ENCODE measurements at places on chromosomes 1 and 21.

DNA sequence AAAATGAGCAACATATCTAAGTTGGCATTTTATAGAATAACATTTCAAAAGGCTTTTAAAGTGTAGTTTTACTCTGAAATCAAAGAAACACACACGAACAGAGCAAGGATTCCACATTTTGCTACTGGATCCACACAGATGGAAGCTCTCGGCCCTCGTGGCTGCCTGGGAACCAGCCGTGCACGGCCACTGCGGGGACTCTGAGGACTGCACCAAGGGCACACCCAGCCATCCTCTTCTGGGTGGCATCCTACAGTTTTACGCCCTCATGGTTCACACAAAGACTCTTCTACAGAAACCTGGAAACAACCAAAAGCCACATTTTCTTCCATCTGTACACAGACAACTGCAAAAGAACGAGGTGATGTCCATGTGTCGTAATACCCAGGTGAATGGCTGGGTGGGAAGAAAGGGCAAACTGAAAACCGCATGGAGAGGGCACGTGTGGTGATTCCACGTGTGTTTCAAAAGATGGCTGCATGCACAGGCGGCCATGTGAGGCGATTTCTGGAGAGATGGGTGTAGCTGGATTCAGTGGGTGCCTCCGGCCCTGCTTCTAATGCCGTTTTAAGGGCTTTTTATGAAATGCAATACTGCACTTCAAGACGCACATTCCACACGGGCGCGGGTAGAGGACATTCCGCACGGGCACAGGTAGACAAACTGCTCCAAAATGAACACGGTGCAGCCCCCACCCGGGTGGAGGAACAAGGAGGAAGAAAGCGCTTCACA is 8.1 kb downstream of the POFUT2 start:
- no peak overlapping the region for H3K27ac ChIP-seq
- H3K4me3 ChIP-seq = no peak overlapping the region
- no peaks in the 10 kb centered on the region for H3K27me3 ChIP-seq

- no peak for DNase-seq
Measured at GRCh38 chr21:44432841-44433790, 22.2 kb upstream of the LRRC3 start.

GRCh38 chr1:2373551-2374251 is 17.7 kb downstream of the MORN1 start:
- no peak overlapping the region for H3K27ac ChIP-seq
- no peaks in the 10 kb centered on the region for H3K27me3 ChIP-seq
- H3K4me3 ChIP-seq = no peak overlapping the region

DNA sequence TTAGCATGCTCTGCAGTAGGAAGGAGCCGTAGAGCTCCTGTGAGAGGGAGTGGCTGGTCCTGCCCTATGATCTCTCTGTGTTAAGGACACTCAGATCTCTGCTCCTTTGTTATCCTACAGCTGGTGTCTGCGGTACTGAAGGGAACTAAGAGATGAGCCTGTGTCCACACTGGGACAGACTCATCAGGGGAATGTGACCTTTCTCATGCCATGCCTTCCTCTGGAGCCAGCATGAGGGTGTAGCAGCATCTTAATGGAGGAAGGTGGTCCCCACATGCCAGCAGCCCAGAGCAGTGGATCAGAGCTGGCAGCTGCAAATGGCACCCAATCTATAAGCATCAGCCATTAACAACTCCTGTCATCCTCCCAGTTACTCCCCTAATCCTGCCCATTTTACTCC is 24.7 kb upstream of the GUCA2B start:
- peaks cover 8% of the 10 kb centered on the region for H3K27me3 ChIP-seq
- no peaks in the 10 kb centered on the region for H3K36me3 ChIP-seq
- H3K4me1 ChIP-seq = no peaks in the 10 kb centered on the region
- DNase-seq = no peak

- H3K27me3 ChIP-seq = no peaks in the 10 kb centered on the region
- no peaks in the 10 kb centered on the region for H3K36me3 ChIP-seq
- peaks cover 29% of the 10 kb centered on the region for H3K4me1 ChIP-seq
- no peak overlapping the region for H3K4me3 ChIP-seq
Measured at GRCh38 chr1:153563991-153564390, 1.7 kb downstream of the S100A2 start.

GRCh38 chr1:94927405-94928175 is 680 bp upstream of the CNN3 start:
- peaks cover 3% of the 10 kb centered on the region for H3K36me3 ChIP-seq
- no peak overlapping the region for H3K27ac ChIP-seq
- H3K27me3 ChIP-seq = peaks cover 49% of the 10 kb centered on the region
- peak overlapping the region; percentile 58 for H3K4me3 ChIP-seq
- H3K4me1 ChIP-seq = peaks cover 15% of the 10 kb centered on the region

DNA sequence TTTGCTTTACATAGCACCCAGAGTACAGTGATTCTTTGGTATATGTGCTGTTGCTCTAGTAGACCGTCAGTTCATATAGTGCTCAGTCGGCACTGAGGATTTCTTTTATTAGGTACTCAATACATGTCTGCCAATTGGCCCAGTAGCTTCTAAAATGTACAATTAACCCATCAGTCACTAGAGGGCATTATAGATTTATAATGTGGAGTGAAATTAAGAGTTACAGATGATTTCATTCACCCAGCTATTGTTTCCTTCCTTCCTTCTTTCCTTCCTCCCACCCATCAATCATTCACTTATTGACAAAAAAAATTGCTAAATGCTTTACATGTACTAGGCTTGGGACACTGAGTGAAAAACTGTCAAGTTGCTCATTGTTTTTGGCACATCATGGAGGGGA is 263.6 kb upstream of the USP24 start:
- H3K4me3 ChIP-seq = no peak overlapping the region
- H3K27ac ChIP-seq = no peak overlapping the region
- no peak for DNase-seq
- peaks cover 15% of the 10 kb centered on the region for H3K27me3 ChIP-seq
- H3K36me3 ChIP-seq = no peaks in the 10 kb centered on the region
- no peaks in the 10 kb centered on the region for H3K4me1 ChIP-seq

GRCh38 chr1:231340328-231341013 is 2.4 kb downstream of the SPRTN start:
- peaks cover 52% of the 10 kb centered on the region for H3K36me3 ChIP-seq
- H3K4me3 ChIP-seq = no peak overlapping the region
- DNase-seq = no peak
- H3K27ac ChIP-seq = no peak overlapping the region

- no peaks in the 10 kb centered on the region for H3K4me1 ChIP-seq
- no peak overlapping the region for H3K4me3 ChIP-seq
- no peaks in the 10 kb centered on the region for H3K36me3 ChIP-seq
Measured at GRCh38 chr1:4772294-4773010, 118.0 kb downstream of the AJAP1 start.

GRCh38 chr1:59669752-59670312 is 144.9 kb upstream of the HOOK1 start:
- H3K27me3 ChIP-seq = no peaks in the 10 kb centered on the region
- H3K4me3 ChIP-seq = no peak overlapping the region
- H3K27ac ChIP-seq = no peak overlapping the region
- H3K36me3 ChIP-seq = no peaks in the 10 kb centered on the region
- DNase-seq = no peak
- peaks cover 2% of the 10 kb centered on the region for H3K4me1 ChIP-seq

DNA sequence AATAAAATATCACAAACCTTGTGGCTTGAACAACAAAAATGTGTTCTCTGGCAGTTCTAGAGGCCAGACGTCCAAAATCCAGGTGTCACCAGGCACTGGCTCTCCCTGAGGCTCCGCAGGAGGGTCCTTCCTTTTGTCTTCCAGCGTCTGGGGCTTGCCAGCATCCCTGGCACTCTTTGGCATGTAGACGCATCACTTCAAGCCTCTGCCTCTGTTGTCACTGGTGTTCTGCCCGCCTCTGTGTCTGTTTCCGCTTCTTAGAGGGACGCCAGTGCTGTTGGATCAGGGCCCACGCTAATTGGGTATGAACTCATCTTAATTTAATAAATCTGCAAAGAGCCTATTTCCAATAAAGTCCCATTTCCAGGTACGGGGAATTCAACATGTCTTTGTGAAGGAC is 273.7 kb upstream of the C1orf174 start:
- H3K4me3 ChIP-seq = no peak overlapping the region
- H3K4me1 ChIP-seq = no peaks in the 10 kb centered on the region
- no peaks in the 10 kb centered on the region for H3K27me3 ChIP-seq
- no peaks in the 10 kb centered on the region for H3K36me3 ChIP-seq
- H3K27ac ChIP-seq = no peak overlapping the region

DNA sequence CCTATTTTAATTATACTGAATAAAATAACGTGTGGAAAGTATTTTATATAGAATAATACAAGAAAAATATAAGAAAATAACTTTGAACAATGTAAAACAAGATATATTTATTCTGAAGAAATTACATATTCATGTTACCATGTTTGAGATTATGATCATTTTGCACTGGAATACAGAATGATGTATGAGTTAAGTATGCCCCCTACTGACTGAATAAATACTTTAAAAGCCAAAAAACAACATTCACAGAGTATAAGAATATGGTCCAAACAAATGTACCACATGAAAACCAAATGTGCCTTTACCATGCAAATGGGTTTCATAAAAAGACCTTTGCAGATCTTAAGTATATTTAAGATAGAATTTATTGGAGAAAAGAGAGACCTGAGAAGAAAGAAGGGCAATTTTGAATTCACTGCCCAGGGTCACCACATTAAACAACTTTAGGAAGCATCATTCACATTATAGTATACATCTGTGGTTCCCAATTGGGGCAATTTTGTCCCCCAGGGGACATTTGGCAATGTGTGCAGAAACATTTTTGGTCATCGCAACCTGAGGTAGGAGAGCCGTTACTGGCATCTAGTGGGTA is 136.6 kb upstream of the GFI1 start:
- DNase-seq = no peak
- no peak overlapping the region for H3K27ac ChIP-seq
- H3K36me3 ChIP-seq = peaks cover 4% of the 10 kb centered on the region
- peaks cover 13% of the 10 kb centered on the region for H3K27me3 ChIP-seq
- peaks cover 5% of the 10 kb centered on the region for H3K4me1 ChIP-seq

- H3K36me3 ChIP-seq = no peaks in the 10 kb centered on the region
- H3K4me3 ChIP-seq = no peak overlapping the region
- peaks cover 29% of the 10 kb centered on the region for H3K27me3 ChIP-seq
- H3K27ac ChIP-seq = no peak overlapping the region
- no peaks in the 10 kb centered on the region for H3K4me1 ChIP-seq
- DNase-seq = no peak
Measured at GRCh38 chr1:29820401-29820800, 584.1 kb downstream of the PTPRU start.

GRCh38 chr1:170536924-170537551 is 5.1 kb downstream of the GORAB start:
- DNase-seq = no peak
- peaks cover 7% of the 10 kb centered on the region for H3K4me1 ChIP-seq
- no peak overlapping the region for H3K4me3 ChIP-seq
- H3K27ac ChIP-seq = no peak overlapping the region
- no peaks in the 10 kb centered on the region for H3K27me3 ChIP-seq

- H3K4me3 ChIP-seq = no peak overlapping the region
- no peaks in the 10 kb centered on the region for H3K4me1 ChIP-seq
- no peaks in the 10 kb centered on the region for H3K36me3 ChIP-seq
- no peak overlapping the region for H3K27ac ChIP-seq
- peaks cover 11% of the 10 kb centered on the region for H3K27me3 ChIP-seq
- no peak for DNase-seq
Measured at GRCh38 chr1:38256072-38256471, 209.5 kb upstream of the POU3F1 start.

DNA sequence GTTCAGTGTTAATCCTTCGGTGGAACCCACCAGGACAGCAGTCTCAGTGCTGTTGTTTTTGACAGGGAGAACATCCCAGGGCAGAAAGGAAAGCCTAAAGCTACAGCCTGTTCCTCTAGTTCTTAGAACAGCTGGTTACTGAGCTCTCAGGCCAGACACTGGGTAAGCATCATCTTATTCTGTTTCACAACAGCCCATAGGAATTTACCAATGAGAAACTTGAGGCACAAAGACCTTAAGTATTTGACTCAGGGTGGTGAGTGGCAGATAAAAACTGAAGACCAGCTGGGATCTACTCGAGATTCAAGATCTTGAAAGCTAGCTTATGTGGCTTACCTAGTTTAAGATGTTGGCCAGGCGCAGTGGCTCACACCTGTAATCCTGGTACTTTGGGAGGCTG is 9.4 kb upstream of the NEK2 start:
- no peak for DNase-seq
- H3K27me3 ChIP-seq = peaks cover 6% of the 10 kb centered on the region
- no peak overlapping the region for H3K27ac ChIP-seq
- H3K36me3 ChIP-seq = no peaks in the 10 kb centered on the region
- H3K4me1 ChIP-seq = peaks cover 22% of the 10 kb centered on the region
- H3K4me3 ChIP-seq = no peak overlapping the region

DNA sequence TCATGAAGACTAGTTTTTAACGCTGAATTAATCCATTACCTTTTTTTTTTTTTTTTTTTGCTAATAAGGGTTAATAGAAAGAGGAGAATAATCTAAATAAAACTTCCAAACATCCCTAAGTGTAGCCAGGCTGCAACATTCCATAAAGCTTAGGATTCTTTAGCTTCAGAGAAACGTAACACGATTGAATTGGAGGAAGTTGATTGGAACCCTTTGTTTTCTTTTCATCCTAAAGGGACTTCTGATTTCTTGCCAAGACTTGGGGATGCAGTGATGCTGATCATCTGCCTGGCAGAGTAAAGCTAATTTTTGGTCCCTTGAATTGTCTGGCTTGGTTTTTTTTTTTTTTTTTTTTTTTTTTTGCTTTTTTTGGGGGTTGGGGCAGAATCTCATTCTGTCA is 142.9 kb downstream of the VPS13D start:
- H3K27me3 ChIP-seq = no peaks in the 10 kb centered on the region
- H3K4me1 ChIP-seq = peaks cover 6% of the 10 kb centered on the region
- no peak overlapping the region for H3K4me3 ChIP-seq
- H3K36me3 ChIP-seq = peaks cover 65% of the 10 kb centered on the region
- no peak overlapping the region for H3K27ac ChIP-seq

GRCh38 chr1:3772027-3772714 is 378 bp upstream of the SMIM1 start:
- H3K27me3 ChIP-seq = no peaks in the 10 kb centered on the region
- peak overlapping the region; percentile 64 for H3K4me3 ChIP-seq
- no peaks in the 10 kb centered on the region for H3K36me3 ChIP-seq
- H3K4me1 ChIP-seq = peaks cover 5% of the 10 kb centered on the region
- DNase-seq = peak; percentile 81

GRCh38 chr1:153459655-153460054 is 796 bp downstream of the S100A7 start:
- H3K27ac ChIP-seq = no peak overlapping the region
- no peak for DNase-seq
- H3K27me3 ChIP-seq = peaks cover 11% of the 10 kb centered on the region
- no peaks in the 10 kb centered on the region for H3K36me3 ChIP-seq
- H3K4me3 ChIP-seq = no peak overlapping the region
- H3K4me1 ChIP-seq = no peaks in the 10 kb centered on the region

DNA sequence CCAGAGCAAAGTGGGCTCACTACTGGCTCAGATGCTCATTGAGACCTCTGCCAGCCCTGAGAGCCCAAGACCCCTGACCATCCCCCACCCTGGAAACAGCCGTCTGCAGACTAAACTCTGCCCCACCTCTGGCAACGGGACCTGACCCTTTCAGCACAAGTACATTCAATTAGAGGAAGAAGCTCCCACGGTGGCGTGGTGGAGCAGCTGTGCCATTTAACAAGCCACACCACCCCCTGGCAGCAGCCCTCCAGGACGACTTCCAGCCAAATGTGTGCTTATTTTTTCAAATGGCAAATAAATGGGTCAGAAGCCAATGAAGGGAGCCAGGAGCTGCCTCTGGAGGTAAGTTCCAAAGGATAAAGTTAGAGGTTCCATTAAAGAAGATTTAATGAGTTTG is 226.7 kb downstream of the NPHP4 start:
- no peaks in the 10 kb centered on the region for H3K4me1 ChIP-seq
- H3K27me3 ChIP-seq = peaks cover under 1% of the 10 kb centered on the region
- no peaks in the 10 kb centered on the region for H3K36me3 ChIP-seq
- DNase-seq = no peak
